NCI-H2171 (cell line): ENCODE measurements at places on chromosomes 3 and 15.
A peak's percentile ranks its signal among the peaks of the same experiment; 100 is the strongest.

- DNase-seq = no peak
Observed at GRCh38 chr3:59695860-59696259, 646.0 kb upstream of the CFAP20DC start.

DNA sequence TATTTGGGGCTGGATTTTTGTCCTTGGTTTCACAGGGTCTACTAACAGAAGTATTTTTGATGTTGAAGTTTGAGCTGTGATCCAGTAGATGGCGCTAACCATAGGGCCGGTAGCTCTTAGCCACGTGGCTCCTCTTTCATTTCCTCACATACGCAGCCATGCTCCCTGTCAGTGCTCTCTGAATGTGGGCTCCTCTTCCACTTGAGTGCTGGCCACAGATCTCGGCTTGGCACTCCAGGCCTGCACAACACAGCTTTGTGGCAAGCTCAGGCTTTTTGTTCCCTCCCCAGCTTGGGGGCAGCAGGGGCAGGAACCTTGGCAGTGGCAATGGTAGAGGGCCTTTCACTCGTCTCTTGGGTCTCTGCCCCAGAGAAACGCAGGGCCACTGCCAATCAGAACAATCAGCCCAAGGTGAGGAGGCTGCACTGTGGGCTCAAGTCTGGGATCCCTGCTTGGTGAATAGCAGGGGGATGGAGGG, 18.6 kb upstream of the DNAAF4 start:
- no peak for DNase-seq

- DNase-seq = no peak
Observed at GRCh38 chr3:134008630-134009156, 21.0 kb downstream of the SLCO2A1 start.

- no peak for DNase-seq
Observed at GRCh38 chr15:98681061-98681460, 32.7 kb downstream of the IGF1R start.

DNA sequence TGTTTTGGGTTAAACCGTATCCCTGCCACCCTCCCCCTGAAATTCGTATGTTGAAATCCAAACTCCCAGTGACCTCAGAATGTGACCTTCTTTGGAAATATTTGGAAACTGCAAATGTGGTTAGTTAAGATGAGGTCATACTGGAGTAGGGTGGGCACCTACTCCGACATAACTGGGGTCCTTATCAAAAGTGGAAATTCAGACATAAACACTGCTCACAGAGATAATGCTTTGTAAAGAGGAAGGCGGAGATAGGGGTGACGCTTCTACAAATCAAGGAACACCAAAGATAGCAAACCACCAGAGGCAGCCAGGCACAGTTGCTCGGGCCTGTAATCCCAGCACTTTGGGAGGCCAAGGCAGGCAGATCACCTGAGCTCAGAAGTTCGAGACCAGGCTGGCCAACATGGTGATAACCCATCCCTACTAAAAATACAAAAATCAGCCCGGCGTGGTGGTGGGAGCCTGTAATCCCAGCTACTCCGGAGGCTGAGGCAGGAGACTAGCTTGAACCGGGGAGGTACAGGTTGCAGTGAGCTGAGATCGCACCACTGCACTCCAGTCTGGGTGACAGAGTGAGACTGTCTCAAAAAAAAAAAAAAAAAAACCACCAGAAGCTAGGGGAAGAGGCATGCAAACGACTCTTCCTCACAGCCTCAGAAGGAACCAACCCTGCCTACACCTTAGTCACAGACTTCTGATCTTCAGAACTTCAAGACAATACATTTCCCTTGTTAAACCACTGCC, 51.1 kb upstream of the CHD2 start:
- DNase-seq = no peak

DNA sequence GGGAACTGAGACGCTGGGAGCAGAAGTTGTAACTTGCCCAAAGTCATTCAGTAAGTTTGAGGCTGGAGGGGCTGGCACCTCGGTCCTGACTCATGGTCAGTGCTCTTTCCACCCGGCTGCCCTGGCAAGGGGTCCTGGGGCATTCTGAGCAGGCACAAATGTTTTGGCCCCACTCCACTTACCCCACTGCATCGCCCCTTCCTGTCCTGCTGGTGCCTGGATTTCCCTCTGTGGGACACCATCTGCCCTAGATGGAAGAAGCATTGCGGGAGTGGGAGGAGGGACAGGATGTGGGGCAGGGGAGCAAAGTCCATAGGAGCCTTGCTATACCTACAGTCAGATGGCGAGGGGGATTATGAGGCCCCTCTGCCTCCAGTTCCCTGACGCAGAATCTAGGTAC, 4.5 kb downstream of the CORO2B start:
- no peak for DNase-seq

DNA sequence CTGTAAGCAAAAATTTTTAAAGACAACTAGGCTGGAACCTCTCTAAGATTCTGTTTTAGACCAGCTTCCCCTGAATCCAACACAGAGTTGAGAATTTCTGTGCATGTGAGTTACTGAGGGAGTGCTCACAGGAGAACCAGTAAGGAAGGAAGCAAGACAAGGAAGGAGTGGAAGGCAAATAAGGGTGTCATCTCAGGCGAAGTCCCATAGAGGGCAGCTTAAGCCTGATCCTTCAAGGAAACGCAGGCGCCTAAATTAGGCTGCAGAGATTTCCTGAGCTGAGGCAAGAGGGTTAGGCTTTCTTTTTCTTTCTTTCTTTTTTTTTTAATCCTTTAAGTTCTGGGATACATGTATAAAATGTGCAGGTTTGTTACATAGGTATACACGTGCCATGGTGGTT, 36.2 kb upstream of the COL6A6 start:
- no peak for DNase-seq

DNA sequence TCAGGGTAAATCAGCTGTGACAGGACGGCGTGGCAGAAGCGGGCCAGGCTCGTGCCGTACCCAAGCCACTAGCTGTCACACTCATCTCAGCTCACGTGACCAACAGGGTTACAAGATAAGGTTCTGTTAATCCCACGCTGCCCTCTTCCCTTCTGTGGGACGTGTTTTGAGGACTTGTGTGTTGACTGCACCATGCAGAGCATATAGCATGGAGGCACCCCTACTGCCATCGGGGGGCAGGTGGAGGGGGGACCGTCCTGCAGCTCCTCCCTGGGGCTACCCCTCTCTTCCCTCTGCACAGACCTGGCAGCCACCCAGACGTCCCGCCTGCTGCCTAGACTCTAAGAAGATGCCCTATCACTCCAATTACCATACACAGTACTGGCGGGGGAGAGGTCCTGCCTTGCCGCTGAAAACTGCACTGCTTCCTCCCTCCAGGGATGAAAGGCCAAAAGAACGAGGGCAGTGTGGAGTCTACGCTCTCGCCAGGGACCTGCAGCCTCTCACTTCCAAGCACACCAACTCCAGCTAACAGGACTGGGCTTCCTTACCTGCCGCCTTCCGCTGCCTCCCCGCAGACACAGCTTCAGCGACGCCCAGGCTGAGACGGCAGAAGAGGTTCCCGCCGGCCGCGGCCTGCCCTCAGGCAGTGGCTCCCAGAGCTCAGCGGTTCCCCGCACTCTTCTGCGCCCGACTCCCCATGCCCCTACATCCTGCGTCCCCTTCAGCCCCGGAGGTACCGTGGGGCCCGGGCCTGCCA, at the start of gene TNK2:
Gene TNK2, minus strand, starts transcription at position 618 of the 760 bp plus-strand sequence. CDS start 19,963 bp downstream, outside the sequence.
- DNase-seq = no peak

- DNase-seq = no peak
Observed at GRCh38 chr3:165796701-165797100, 40.5 kb downstream of the BCHE start.

- DNase-seq = no peak
Observed at GRCh38 chr15:57948351-57949289, 116.9 kb downstream of the ALDH1A2 start.

DNA sequence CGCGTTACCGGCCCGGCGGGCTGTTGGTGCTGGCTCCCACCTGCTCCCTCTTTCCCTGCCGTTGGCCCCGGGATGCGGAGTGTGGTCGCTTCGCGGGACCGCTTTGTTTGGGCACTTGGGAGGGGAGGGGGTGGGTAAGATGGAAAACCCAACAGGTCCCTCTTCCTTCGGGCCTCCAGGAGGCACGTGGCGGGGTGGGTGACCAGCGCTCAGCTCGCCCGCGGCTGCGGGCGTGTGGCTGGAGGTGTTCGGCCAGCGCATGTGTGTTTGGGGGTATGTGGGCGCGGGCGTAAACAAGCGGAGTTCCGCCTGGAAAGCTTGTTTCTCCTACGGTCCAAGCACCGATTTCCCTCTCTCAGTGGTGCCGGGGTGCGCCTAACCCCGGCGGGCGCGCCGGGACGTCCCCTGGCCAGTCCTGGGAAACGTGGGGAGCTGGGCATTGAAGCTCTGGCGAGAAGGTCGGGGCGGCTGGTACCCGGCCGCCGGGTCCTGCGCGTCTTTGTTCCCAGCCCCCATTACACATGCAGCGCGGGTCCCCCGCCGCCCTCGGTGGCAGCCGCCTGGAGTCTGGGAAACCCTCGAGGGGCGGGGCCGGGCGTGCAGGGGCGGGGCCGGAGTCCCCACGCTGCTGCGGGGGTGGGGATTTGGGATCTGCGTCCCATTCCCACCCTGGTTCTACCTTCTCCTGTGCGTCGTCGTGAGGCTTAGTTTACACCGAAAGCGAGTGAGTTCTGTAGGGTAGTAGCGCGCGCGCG, 1.4 kb downstream of the ACVR2B start:
- DNase-seq = peak; percentile 83

DNA sequence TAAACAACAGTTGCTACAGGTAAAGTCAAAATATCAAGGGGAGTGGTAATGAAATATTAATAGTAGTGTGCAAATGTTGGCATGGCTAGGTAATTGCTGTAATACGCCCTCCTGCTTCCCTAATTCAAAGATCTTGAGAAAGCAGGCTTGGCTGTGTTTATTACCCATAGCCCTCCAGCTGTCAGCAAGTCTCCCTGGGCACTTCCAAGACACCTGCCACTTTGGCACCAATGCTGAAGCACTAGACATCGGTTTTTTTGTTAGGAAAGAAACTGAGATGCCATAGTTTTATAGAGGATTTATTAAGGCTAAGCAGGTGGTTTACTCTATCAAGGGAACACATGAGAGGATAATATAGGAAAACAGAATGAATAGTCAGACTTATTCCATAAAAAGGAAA, 64.4 kb downstream of the P2RY1 start:
- no peak for DNase-seq

GRCh38 chr3:105195260-105195659, 171.4 kb upstream of the ALCAM start:
- DNase-seq = no peak

- peak; percentile 1 for DNase-seq
Observed at GRCh38 chr3:90007778-90008499, 900.5 kb downstream of the EPHA3 start.

- DNase-seq = no peak
Observed at GRCh38 chr3:138082085-138082991, 33.1 kb downstream of the DZIP1L start.

DNA sequence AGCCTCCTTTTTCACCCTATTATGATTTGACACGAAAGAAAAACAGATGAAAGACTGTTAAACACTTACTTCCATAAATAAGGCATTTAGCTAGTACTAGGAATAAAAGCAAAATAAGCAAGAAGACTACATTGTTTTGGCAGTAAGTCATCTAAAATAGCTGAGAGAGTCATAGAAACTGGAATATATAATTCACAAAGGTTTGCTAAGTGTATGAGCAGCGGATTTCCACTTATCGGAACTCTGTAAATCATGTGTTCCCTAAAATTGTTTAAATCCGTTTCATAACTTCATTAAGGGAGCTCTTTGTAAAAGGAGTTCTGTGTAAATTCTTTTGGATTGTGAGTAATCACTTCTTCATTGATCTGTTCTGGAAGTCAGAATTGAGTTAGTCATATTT, 202.5 kb upstream of the CBLB start:
- no peak for DNase-seq

- peak; percentile 97 for DNase-seq
Observed at GRCh38 chr15:78415284-78415683, 22.7 kb upstream of the IREB2 start.

DNA sequence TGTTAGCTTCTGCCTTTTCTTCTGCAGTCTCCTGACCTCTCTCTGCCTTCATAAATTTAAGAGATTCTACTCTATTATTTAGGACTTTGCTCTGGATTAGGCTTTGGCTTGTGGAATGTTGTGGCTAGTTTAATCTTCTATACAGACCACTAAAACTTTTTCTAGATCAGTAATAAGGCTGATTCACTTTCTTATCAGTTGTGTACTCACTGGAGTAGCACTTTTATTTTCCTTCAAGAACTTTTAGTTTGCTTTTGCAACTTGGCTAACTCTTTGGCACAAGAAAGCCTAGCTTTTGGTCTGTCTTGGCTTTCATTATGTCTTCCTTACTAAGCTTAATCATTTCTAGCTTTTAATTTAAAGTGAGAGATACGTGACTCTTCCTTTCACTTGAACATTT, 265.5 kb upstream of the TBC1D5 start:
- no peak for DNase-seq

DNA sequence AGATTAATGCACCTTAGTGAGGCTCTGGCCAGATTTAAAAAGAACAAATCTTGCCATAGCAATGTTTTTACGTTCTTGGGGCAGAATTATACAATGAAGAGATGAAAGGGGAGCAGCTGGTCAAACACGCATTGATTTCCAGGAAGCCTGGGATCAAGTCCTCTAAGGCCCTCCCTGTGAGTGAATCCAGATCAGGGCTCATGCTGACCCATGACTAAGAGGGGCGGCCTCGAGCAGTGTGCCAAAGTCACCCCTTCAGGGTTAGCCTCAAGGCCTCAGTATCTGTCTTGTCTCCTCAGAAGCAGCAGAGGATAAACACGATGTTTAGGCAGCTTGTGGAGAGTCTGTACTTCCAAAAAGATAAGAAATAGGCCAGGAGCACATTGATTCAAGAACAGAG, 9.3 kb upstream of the RBP1 start:
- DNase-seq = no peak

GRCh38 chr15:80240276-80240675, 11.7 kb downstream of the CTXND1 start:
- DNase-seq = no peak
